GM23248 (cell line): ENCODE measurements at places on chromosomes 3 and 15. TPM values are rescaled to one million over a fixed set of nuclear protein-coding genes. Genes with fewer than 3 reads are reported as not detected.

- no peaks in the 10 kb centered on the region for H3K36me3 ChIP-seq
- no peak overlapping the region for H3K4me3 ChIP-seq
- no peaks in the 10 kb centered on the region for H3K27me3 ChIP-seq
These were observed 281.4 kb downstream of the BCHE start for GRCh38 chr3:165555785-165556184.

The FOXB1 gene
- total RNA-seq = not detected in 2 replicates

- H3K4me3 ChIP-seq = no peak overlapping the region
- no peaks in the 10 kb centered on the region for H3K27me3 ChIP-seq
- H3K36me3 ChIP-seq = no peaks in the 10 kb centered on the region
- H3K4me1 ChIP-seq = no peaks in the 10 kb centered on the region
- no peak overlapping the region for H3K27ac ChIP-seq
- DNase-seq = no peak
These were observed 71.5 kb upstream of the KLF13 start for GRCh38 chr15:31255176-31255510.

DNA sequence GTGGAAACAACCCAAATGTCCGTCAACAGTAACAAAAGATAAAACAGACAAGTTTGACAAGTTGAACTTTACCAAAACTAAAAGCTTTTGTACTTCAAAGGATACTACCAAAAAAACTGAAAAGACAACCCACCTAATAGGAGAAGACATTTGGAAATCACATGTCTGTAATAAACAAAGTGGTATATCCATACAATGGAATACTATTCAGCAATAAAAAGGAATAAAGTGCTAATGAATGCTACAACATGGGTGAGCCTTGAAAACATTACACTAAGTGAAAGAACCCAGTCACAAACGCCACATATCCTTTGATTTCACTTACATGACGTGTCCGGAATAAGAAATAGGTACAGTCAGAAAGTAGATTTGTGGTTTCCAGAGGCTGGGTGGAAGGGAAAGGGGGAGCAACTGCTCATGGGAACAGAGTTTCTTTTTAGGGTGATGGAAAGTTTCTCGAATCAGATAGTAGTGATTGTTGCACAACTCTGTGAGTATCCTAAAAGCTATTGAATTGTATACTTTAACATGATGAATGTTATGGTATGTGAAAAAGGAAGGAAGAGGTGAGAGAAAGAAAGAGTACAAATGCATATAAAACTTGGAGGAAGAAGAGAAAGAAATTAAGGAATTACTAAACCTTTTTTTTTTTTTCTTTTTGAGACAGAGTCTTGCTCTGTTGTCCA lies 72.7 kb upstream of the ABHD2 start:
- H3K36me3 ChIP-seq = no peaks in the 10 kb centered on the region
- no peak overlapping the region for H3K27ac ChIP-seq
- no peak overlapping the region for H3K4me3 ChIP-seq
- H3K4me1 ChIP-seq = peaks cover 31% of the 10 kb centered on the region
- DNase-seq = no peak

DNA sequence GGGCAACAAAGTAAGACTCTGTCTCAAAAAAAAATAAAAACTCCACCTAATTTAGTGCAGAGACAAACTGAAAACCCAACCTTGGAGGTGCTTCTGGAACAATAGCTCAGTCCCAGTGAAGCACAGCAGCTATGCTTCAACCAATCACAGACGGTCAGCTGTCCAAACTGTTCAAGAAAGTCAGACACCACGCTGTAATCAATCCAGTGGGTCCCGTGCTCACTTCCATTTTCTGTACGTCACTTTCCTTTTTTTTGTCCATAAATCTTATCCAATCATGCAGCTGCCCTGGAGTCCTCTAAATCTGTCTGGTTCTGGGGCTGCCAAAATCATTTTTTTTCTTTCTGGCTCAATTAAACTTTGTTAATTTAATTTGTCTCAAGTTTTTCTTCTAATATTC lies 93.6 kb upstream of the FAM174B start:
- DNase-seq = no peak
- no peaks in the 10 kb centered on the region for H3K27me3 ChIP-seq
- no peaks in the 10 kb centered on the region for H3K4me1 ChIP-seq
- no peak overlapping the region for H3K27ac ChIP-seq

- no peak overlapping the region for H3K4me3 ChIP-seq
- H3K4me1 ChIP-seq = 0 out of 2 replicates have a peak, but pooled peaks cover 3% of the 10 kb centered on the region
- H3K36me3 ChIP-seq = no peaks in the 10 kb centered on the region
- H3K27ac ChIP-seq = no peak overlapping the region
- DNase-seq = no peak
These were observed 519.0 kb upstream of the PROK2 start for GRCh38 chr3:72303926-72304325.

The PCSK6 gene
- not detected in 2 replicates for total RNA-seq
